ENCODE measurements at places on chromosomes 2 and 18. TPM values are rescaled to one million over a fixed set of nuclear protein-coding genes. Genes with fewer than 3 reads are reported as not detected.

Gene LYPD6
- polyA plus RNA-seq, result not detected

DNA sequence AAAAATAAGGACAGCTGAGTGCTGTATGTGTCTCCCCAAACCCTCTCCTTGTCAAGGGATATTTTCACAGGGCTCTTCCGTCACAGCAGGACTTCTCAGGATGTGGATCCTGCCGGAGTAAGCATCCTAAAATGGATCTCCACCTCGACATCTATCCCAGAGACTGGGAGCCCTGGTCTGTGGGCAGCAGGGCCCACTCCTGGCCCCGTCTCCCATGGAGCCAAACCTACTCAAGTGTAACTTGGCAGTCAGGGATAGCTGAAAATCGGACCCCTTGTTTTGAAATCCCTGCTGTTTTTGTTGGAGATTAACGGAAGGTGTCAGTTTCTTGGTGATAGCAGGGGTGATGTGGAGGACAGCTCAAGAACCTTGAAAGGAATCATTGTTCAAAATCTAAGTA, 109.0 kb upstream of the TWIST2 start:
- no peak overlapping the region for H3K4me3 ChIP-seq
- no peaks in the 10 kb centered on the region for H3K4me1 ChIP-seq
- no peak for DNase-seq
- H3K27me3 ChIP-seq, result peaks cover 3% of the 10 kb centered on the region
- no peak overlapping the region for H3K27ac ChIP-seq
- H3K36me3 ChIP-seq, result no peaks in the 10 kb centered on the region

- H3K27ac ChIP-seq, result no peak overlapping the region
- DNase-seq, result no peak
- H3K4me1 ChIP-seq, result no peaks in the 10 kb centered on the region
- no peaks in the 10 kb centered on the region for H3K27me3 ChIP-seq
Observed at GRCh38 chr2:53437371-53437770, 330.2 kb upstream of the CHAC2 start.

DNA sequence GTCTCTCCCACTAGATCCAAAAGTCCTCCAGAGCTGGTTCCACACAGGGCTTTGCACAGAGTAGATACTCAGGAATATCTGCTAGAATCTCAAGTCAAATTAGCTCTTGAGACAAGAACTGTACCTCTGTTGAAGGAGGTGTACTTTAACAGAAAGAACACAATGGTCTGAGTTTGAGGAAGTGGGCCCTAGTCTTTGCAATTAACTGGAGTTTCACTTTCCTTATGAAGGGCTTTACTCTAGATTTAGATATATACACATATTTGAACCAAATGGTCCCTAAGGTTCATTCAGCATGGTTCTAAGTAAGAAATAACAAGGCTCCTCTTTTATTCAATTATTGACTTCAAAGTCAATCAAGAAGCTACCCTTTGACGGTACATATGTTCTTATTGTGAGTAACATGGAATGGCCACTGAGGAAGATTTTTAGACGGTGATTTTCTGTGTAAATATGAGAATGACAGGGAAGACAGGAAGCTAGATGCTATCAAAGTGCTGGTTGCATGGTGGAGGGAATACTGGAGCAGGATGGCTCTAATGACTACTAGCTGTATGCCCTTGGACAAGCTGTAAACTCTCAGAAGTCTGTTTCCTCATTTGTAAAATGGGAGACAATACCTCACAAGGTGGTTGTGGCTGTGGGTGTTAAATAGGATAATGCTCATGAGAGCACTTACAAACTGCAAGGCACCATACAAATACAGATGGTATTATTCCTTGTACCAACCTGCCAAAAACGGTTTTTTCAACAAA, 73.5 kb upstream of the SERTAD2 start:
- no peaks in the 10 kb centered on the region for H3K36me3 ChIP-seq
- H3K27ac ChIP-seq, result peak overlapping the region; percentile 61
- DNase-seq, result peak; percentile 80
- H3K27me3 ChIP-seq, result no peaks in the 10 kb centered on the region
- peak overlapping the region; percentile 77 for H3K4me3 ChIP-seq
